ENCODE measurements at places on chromosomes 6 and 20. TPM values are rescaled to one million over a fixed set of nuclear protein-coding genes. Genes with fewer than 3 reads are reported as not detected.

The TRIM38 gene
- 19.1 TPM for total RNA-seq

The HTR1E gene
- not detected for total RNA-seq

The OR2W1 gene
- not detected for total RNA-seq

The PACRG gene
- not detected for total RNA-seq

The PPP1R14C gene
- total RNA-seq = not detected

The MUC21 gene
- not detected for total RNA-seq

The HRH3 gene
- not detected for total RNA-seq

The EYA2 gene
- total RNA-seq = not detected

The DOK5 gene
- total RNA-seq = not detected

The VNN1 gene
- not detected for total RNA-seq

The NMBR gene
- total RNA-seq = not detected

The SLC22A7 gene
- not detected for total RNA-seq

The SSTR4 gene
- total RNA-seq = not detected

The IRF4 gene
- 95.2 TPM for total RNA-seq

The CCDC170 gene
- total RNA-seq = not detected

The PDYN gene
- not detected for total RNA-seq

The OR12D3 gene
- not detected for total RNA-seq

The FRS3 gene
- total RNA-seq = 7.0 TPM

The PSORS1C2 gene
- not detected for total RNA-seq

The RBPJL gene
- total RNA-seq = not detected

The NTSR1 gene
- 0.21 TPM for total RNA-seq

The PNRC1 gene
- total RNA-seq = 89.2 TPM

The RIPPLY2 gene
- total RNA-seq = not detected

The GINM1 gene
- 17.8 TPM for total RNA-seq

The PRR18 gene
- total RNA-seq = not detected

The PI16 gene
- 0.63 TPM for total RNA-seq

The SLC44A4 gene
- total RNA-seq = 0.39 TPM

The EMILIN3 gene
- not detected for total RNA-seq

The SPDEF gene
- 0.13 TPM for total RNA-seq

The SLC2A10 gene
- not detected for total RNA-seq

The RPS21 gene
- 1,875 TPM for total RNA-seq

The PNISR gene
- total RNA-seq = 104 TPM

The C2 gene
- total RNA-seq = 0.87 TPM

The ZNF334 gene
- 1.3 TPM for total RNA-seq

The KHDRBS2 gene
- not detected for total RNA-seq

The TMEM74B gene
- total RNA-seq = 1.1 TPM

The LGSN gene
- total RNA-seq = not detected

The GSTA5 gene
- total RNA-seq = not detected

The HLA-DQA2 gene
- not detected for total RNA-seq

The FOXC1 gene
- not detected for total RNA-seq

The IYD gene
- total RNA-seq = not detected

The SLA2 gene
- 131 TPM for total RNA-seq

The CD24 gene
- total RNA-seq = not detected

The ABHD12 gene
- 31.1 TPM for total RNA-seq

The SNPH gene
- total RNA-seq = 7.6 TPM

The ECHDC1 gene
- 44.0 TPM for total RNA-seq

The MTG2 gene
- total RNA-seq = 31.7 TPM

The PSORS1C1 gene
- total RNA-seq = not detected

The TULP1 gene
- not detected for total RNA-seq

The MLIP gene
- total RNA-seq = not detected

The EYS gene
- total RNA-seq = not detected

The ETV7 gene
- total RNA-seq = 4.6 TPM

The FRK gene
- total RNA-seq = 0.03 TPM

The SALL4 gene
- total RNA-seq = not detected

The SLC35F1 gene
- not detected for total RNA-seq

The KIF25 gene
- not detected for total RNA-seq

The NOTCH4 gene
- total RNA-seq = 0.55 TPM

Data from activated CD8-positive, alpha-beta T cell treated with anti-CD3 and anti-CD28 coated beads, Interleukin-2, amount 10 ng/mL, durations not matched to agents 7 days and 5 days (primary cell).